ENCODE measurements at places on chromosomes 3 and 15.
A peak's percentile ranks its signal among the peaks of the same experiment; 100 is the strongest.

GRCh38 chr15:96321639-96322535 is 8.6 kb upstream of the NR2F2 start:
- DNase-seq, result no peak

DNA sequence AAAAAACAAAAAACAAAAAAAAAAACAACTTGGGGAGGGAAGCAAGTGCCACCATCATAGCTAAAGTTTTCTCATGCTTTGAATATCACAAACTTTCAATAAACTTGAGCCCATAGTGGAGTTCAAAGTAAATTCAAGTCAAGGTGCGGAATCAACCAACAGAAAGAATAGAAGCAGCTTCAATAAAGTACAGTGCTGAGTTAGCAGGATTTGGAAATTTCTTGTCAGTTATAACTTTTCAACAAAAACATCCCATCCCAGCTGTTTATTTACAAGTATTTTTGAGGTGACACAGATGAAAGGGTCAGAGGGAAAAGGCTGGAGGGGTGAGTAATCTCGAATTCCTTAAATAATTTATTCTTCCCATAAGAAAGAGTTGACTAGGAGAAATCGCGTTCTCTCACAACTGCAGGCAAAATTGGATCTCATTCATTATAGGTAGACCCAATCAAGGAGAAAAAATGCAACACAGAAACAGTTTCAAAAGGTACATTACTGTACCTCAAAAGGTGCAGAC is 477.4 kb upstream of the RASGRP1 start:
- DNase-seq, result no peak

DNA sequence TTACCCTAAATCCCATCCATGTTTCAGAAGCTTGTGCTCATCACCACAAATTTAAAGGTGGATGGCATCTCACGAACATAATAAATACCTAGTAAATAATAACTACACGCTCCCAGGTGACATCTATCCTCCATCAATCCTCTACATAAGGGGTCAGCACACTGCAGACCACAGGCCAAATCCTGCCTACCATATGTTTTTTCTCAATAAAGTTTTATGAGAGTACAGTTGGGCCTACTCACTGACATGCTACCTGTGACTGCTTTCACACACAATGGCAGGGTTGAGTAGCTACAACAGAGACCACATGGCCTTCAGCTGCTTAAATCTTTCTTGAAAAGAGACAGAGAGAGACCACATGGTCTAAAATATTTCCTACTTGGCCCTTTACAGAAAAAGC is 105.9 kb downstream of the LMLN start:
- no peak for DNase-seq

DNA sequence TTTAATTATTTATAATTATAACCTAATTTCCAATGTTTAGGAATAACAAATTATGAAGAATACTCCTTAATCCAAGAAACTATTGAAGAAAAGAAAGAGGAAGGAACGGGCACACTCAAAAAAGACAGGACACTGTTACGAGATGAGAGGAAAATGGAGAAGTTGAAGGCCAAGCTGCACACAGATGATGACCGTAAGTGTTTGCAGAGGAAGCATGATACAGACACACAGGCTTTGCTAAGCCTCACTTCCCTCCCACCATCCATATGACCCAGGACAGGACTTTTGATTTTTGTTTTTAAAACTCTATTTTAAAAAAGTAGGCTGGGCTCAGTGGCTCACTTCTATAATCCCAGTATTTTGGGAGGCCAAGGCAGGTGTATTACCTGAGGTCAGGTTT is 389.4 kb upstream of the TPM1 start:
- DNase-seq, result no peak

- peak; percentile 59 for DNase-seq
Observed at GRCh38 chr3:177294221-177294620, 96.9 kb upstream of the TBL1XR1 start.

GRCh38 chr15:83365370-83365938 is 81.0 kb upstream of the BNC1 start:
- DNase-seq, result peak; percentile 76

DNA sequence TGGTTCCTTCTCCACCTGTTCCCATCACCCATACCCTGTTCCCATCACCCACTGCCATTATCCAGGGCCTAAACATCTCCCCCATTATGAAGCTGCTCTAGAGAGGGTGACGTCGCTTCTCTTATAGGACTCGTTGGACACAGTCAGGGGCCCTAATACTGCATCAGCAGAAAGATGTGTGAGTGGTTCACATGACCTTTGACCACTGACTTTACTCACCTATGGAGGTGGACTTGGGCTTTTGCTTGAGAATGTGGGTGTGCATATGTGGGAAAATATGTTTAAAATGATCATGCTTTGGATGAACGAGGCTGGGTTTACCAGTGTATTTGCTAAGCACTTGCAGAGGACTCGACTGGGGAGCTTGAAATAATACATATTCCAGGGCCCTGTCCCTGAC is 26.8 kb downstream of the RBP2 start:
- DNase-seq, result no peak

GRCh38 chr15:101488300-101489164 is 975 bp downstream of the PCSK6 start:
- peak; percentile 50 for DNase-seq

DNA sequence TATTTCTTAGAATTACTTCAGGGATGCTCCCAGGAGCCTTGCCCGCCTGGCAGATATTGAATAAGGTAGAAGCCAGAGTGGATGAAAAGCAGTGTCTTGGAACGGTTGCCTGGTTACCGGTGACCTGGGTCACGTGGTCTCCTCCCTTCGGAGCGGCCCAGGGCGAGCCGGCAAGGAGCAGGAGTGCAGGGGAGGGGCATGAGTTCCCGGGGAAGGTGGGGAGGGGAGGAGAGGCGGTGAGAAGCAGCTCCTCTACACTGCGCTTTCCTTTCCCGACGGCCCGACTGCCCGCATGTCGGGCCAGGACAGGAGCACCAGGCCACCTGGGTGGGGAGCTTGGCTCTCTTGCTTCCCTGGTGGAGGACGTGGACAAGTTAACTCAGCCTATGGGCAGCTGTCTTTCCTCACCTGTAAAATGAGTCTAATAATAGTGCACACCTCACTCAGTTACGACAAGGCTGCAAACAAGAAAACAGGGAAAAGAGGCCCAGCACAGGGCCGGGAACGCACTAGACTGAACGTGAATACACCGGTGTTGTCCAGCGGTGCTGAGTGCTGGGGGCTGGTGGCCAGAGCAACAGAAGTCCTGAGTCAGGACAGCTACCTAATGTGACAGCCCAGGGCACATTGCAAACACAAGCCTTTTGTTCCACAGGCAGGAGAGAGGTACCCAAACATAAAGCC is 198.3 kb downstream of the ADAMTS9 start:
- peak; percentile 97 for DNase-seq

GRCh38 chr15:90047956-90048575 is 46.9 kb downstream of the ZNF710 start:
- DNase-seq, result no peak

DNA sequence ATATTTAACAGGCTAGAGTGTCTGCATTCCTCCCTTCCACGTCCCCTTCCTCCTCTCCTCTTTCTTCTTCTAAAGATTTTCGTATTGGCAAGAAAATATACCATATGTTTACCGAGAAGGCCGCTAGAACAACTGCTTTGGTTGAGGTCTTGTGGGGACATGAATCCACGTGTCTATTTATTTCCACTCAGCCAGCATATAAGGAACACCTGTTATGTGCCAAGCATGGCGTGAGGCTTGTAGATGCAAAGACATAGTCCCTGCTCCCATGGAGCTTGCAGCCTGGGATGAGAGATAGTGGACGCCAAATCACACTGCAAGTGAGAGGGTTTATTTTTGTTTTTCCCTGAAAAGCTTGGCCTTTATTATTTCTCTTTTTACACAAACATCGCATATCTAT is 57.1 kb downstream of the SLC7A14 start:
- DNase-seq, result no peak

- DNase-seq, result no peak
Observed at GRCh38 chr3:56365905-56366640, 102.2 kb downstream of the ERC2 start.

DNA sequence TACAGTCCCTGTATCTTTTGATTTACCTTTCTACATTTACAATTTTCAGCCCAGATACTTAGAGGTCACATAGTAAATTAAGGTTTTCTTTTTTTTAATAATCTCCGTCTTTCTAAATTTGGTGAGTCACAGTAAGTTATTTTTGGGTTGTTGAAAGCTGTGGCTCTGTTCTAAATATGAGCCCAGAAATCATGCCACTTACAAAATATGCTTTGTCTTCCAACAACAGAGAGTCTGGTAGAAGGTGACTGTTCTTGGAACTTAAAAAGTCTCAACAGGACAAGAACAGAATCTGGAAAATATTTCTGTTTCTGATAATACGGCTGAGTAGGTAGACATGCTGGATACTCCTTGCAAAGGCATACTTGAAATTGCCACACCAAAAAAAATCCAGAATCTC is 16.0 kb downstream of the GOLGA8S start:
- no peak for DNase-seq

DNA sequence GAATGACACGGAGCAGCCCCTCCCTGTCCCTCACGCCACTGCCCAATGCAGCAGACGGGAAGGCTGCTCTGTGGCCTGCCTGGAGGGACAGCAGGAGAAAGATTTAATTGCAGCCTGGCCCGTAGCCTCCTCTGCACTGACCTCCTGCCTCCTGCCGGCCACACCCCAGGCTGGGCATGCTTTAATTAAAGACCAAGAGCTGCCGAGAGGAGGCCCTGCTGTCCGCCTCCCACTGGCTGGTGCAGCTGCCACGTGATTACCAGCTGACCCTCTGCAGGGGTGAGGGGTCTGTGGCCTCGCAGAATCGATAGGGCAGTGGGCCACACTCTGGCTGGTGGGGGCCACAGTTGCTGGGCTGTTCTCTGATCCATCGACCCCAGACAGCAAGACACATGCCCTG is 100.2 kb upstream of the PRR23E start:
- no peak for DNase-seq

DNA sequence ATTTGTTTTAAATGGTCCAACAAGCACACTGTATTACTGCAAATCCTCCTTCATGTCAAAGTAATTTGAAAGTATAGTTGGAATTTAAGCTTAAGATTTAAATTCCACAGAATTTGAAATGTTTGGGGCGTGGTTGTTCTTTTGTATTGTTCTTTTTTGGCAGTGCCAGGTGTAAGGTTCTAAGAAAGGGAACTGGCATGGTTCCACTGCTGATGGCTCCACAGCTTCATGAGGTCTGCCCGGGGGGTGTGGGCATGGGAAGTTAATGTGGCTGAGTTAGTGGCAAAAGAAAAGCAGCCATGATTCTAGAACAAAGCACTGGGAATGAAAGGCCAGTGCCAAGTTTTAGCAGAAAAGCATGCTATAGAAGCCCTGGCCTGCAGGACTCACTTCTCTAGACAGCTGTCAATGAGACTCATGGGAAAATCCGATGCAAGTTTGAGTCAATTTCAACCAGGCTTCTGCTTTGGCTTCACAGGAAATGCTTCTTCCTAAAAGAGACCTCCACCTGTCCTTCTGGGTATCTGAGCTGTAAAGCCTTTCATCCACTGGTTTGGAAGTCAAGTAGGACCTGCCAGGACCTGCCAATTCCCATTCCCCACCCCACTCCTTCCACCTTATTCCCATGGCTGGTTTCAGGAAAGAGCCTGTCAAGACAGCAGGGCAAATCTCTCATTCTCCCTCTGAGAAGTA is 18.9 kb downstream of the CDCP1 start:
- no peak for DNase-seq

GRCh38 chr15:81098861-81099651 is 35.0 kb upstream of the CFAP161 start:
- no peak for DNase-seq

GRCh38 chr15:61119556-61119955 is 109.5 kb downstream of the RORA start:
- no peak for DNase-seq

- DNase-seq, result no peak
Observed at GRCh38 chr15:77633913-77634265, 1.2 kb upstream of the LINGO1 start.

- no peak for DNase-seq
Observed at GRCh38 chr15:39585871-39586301, 5.0 kb downstream of the THBS1 start.

- DNase-seq, result no peak
Observed at GRCh38 chr15:38895326-38896255, 331.0 kb upstream of the RASGRP1 start.

- DNase-seq, result no peak
Observed at GRCh38 chr3:46584598-46585467, 18.7 kb upstream of the LRRC2 start.

GRCh38 chr3:112171144-112171543 is 38.1 kb upstream of the GCSAM start:
- DNase-seq, result no peak

DNA sequence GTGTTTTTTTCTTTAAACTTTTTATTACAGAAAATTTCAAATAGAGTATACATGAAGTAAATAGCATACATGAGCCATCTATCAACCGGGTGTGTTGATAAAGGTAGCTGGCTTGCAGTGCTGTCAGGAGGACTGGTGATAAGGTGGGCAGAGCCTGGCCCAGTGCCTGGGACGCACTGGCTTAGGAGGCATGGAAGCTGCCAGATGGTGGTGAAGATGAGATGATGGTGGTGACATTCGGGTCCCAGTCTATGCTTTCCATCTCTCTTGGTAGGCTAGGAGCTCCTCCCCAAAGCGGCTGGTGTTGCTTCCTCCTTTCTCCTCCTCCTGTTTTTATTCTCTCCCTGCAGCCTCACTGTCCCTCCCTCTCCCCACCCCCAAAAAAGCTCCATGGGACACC is 101.7 kb downstream of the ADCY5 start:
- peak; percentile 18 for DNase-seq

DNA sequence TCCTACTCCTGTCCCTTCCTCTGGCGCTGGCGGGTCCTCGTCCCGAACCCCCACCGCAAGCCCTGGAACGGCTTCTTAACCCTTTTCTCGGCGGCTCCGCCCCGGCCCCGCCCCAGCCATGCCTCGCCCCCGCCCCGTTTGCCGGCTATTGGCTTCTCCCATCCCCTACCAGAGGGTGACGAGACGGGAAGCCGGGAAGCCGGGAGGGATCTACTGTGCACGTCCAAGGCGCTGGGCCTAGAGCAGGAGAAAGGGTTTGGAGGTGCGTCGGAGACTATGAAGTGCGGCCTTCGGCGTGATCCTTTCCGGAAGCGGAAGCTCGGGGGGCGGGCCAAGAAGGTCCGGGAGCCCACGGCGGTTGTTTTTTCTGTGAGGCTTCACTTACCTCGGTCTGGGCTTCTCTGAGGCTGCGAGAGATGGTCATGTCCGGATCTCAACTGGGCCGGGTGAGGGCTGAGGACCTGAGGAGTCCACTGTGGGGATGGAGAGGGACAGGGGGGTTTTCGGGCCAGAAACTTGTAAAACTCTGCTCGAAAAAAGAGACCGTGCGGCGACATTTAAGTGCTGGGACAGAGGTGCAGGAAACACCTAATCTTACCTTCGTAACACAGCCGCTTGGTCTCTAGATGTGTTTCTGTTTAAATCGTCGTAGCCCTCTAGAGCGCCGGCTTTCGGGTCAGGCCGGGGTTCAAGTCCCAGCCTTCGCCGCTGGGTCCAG is 21.4 kb downstream of the ROPN1B start:
- DNase-seq, result peak; percentile 98

DNA sequence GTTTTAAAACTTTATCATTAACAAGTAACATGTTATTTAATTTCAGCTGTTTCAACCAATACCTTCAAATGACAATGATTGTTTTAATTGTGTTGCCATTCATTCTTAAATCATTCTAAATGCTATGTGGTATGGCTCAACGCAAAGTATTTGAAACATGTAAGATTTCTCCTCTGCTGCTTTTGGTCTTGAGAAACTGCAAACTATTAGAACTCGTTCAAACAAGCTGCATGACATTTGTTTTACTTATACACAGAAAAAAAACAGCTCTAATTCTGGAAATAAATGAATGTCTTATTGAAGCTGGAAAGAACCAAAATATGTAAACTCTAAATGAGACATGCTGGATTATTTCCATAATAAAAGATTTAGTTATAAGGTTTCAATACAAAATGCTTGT is 29.3 kb downstream of the FBN1 start:
- DNase-seq, result no peak

- no peak for DNase-seq
Observed at GRCh38 chr15:99181545-99181971, 67.8 kb downstream of the TTC23 start.

All from islet precursor cell (in vitro differentiated cells).